ENCODE measurements at places on chromosomes 5 and 9.

DNA sequence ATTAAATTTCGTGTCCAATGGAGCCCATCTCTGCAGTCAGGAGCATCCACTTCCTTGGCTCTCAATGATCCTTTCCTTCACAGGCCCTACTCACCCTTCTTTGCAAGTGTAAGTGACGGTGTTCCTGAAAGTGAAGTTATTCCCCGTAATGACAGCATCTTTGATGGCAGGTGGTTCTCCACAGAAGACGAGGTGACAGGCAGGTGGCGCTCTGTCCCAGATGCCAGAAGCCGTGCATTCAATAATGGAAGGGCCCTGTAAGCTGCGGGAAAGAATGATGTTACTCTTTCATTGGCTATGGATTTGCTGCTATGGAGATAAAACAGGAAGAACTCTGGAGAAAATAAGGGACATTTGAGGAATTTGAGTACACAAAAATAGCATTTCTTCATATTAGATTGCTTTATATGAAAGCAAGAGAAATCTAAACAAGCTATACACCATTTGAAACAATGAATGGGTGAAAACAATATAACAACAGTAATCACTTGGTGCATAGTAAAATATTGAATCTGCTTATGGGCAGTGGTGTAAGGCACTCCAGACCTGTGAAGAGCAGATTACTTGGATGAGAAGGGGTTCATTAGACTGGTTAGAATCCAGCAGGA, 89.9 kb upstream of the TXNDC8 start:
- DNase-seq, result no peak

DNA sequence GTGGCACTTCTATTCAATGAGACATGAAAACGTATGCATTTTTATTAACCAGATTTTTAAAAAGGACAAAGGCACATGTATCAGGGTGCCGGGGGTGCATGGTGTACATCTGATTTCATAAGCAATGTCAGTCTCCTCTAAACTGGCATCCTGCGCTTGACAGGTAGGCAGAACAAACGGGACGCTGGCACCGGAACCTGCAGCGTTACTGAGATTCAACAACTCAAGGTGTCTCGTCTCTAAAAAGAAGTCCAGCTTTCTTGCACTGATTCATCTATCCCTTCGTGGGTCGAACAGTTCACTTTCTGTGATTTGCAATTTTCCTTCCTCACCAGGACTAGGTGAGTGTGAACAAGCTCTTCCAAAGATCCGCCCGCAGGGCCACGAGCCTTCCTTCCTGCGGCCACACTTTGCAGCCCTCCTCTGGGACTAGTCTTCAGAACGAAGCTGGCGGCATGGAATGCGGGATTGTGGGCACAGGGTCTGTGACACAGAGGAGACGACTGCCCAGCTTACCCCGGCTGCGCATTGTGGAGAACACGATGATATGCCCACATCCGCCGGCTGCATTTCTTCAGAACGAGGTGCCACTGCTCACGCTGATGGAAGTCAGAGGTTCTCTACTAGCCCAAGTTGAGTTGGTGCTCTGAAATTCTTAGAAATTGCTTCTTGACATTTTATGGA, 7.2 kb downstream of the SLC6A3 start:
- DNase-seq, result no peak

DNA sequence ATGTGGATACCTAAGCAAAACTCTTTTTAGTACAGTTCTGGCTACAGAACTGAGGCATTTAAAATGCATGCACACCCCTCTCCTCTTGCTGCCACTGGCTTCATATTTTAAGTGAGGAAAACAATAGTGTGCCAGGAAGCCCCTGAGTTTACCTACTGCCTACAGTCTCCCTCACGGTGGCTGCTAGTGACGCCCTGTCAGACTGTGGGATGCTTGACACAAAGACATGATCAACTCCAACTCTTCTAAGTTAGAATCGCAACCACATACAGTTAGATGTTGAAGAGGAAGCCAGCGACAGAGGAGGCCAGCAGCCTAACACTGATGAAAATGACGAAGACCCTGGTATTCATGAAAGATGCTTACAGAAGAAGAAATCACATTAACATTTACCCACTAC, 1.3 kb downstream of the SEC16A start:
- no peak for DNase-seq

DNA sequence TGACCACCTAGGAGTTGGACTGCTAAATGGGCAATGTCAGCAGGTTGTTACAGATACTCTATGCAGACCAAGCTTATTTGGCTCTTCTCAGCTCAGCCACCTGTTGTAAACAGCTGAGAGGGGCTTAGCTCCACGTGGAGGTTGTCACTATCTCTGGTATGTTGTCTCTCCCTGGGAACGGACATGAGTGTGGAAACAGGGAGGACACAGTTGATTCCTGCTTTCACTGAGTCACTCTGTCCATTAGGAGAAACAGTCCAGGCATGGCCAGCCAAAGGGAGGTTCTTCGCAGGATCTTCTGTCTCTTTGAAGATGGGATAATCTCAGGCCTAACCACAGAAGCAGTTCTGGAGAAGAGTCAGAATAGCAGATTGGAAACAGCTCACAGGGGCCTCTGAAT, 121.2 kb downstream of the PALM2AKAP2 start:
- DNase-seq, result no peak

- DNase-seq, result no peak
Observed at GRCh38 chr9:91834740-91835139, 115.3 kb downstream of the ROR2 start.

DNA sequence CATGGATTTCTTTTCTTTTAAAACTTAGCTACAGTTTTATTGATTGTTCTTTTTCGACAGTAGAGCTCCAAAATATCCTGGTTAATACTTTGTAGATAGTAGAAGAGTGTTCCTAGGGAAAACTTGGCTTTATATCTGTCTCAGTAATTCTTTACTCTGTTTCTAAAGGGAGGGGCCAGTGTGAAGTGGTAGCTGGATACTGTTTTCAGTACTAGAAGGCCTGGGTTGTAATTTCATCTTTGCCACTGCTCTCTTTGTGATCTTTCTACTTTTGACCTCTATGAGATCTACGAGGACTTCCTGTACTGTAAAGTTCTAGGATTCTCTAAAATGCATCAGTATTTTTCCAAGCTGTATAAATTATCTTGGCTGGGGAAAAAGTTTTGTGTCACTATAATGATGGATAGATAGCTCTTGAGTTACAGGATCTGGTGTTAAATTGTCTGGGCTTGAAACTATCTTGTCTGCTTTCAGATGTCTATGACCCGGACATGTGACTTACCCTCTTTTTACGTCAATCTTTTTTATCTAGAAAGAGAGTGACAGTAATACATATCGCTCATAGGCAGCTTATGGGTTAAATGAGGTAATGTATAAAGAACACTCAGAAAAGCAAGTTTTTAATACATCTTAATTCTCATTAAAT, 53.6 kb downstream of the PRR16 start:
- no peak for DNase-seq

DNA sequence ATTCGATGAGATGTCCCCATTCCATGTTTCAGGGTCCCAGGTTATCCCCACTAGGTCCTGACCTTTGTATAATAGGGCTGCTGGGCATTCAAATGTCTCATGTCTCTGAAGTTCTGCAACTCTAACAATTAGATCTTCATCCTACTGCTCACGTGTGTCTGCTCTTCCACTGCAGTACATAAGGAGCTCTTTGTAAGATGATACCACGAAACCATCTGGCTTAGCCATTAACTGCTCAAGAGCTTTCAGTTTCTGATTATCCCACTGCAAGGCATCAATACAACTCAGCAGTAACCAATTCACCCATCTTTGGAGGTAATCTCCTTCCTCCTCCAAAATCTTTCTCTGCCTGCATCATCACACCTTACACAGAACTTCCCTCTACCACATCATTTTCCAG, 49.9 kb upstream of the PPP2CA start:
- no peak for DNase-seq

DNA sequence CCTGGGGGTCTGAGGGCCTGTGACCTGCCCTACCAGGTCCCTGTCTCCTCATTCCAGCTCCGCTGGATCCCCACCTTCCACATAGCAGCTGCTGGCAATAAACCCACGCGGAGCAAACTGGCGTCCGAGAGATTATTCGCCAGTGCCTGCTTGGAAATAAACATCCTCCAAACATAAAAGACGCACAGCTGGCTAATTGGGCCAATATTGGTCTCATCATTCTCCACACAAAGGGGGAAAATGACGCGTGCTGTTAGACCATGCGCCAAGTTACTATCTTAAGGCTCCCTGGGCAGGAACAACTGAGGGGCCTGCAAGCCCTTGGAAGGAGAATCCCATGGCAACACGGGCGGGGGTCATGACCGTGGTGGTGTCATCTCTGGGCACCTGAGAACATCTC, 73.3 kb upstream of the SARDH start:
- DNase-seq, result no peak

DNA sequence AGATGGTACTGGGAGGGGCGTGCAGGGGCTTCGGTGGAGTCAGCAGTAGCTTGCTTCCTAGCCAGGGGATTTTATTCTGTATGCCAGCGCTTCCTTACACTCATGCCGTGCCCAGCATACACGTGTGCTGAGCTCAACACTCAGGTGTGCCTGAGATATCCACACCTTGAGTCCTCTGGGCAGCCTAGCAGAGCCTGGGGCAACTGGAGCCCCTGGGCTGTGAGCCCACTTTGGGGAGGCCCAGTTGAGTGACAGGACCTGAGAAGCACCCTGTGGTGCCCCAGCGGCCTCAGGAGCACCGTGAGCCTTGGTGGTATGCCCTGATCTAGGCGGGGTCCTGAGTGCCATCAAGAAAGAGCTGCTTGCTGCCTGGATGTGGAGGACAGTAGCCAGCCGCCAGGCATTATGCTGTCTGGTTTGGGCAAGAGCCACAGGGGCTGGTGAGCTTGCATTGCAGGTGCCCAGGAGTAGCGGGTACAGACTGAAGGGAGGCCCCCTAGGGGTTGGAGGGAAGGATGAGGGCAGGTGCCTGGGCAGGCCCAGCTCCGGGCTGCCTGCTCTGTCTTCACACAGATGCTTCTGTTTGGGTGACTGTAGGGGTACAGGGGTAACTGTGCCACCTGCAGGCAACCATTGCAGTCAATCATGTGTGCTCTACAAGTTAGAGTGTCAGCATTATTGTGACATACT, 42.9 kb downstream of the BNIP1 start:
- DNase-seq, result no peak

GRCh38 chr5:96112703-96113102, 151.1 kb upstream of the ELL2 start:
- no peak for DNase-seq

DNA sequence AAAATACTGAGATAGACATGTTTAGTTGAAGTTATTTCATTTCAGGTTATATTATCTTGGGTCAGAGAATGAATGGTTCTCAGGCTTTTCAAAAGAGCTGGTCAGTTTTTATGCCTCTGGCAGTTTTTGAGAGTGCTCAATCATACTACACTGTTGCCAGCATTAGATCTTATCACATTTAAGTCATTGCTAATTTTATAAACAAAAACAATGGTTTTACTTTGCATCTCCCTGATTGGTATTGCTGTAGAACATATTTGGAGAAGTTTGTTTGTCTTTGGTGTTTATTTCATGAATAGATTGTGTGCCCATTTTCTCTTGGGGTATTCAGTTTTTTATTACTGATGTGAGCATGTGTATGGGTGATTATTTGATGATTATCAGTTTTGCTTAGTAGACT, 1.5 kb downstream of the CATSPER3 start:
- DNase-seq, result no peak

DNA sequence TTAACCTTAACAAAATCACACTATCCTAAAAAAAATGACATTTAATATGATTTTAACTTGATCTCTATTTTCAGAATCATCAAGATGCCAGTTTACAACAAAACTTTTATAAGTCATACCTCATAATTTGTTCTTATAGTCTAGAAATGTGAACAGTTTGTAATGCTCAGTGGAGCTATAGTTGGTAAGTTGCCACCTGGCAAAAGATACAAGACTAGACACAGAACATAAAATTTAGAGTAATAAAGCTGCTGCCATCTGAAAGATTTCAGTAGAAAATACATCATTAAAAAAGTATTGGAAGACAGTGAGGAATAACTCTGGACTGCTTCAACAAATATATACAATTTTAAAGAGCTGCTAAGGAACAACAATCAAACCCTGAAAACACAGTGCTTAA, 233.8 kb downstream of the GABRG2 start:
- DNase-seq, result no peak

- no peak for DNase-seq
Observed at GRCh38 chr9:714675-715074, 126.8 kb upstream of the DMRT1 start.

Data from activated gamma-delta T cell treated with anti-CD3 and anti-CD28 coated beads, Interleukin-2, amount 50 U/mL, for 16 hours (primary cell).